Motor neuron (in vitro differentiated cells): ENCODE measurements at places on chromosomes 7 and 10.

- ATAC-seq, result no peak
Observed at GRCh38 chr7:47142169-47142866, 439.6 kb downstream of the TNS3 start.

- ATAC-seq, result no peak
Observed at GRCh38 chr7:113247198-113247597, 128.8 kb upstream of the SMIM30 start.

GRCh38 chr10:99329304-99329553, at the start of gene CNNM1:
TSS of gene CNNM1 (plus strand) at chr10:99329356. CDS start at chr10:99329388, 32 bp downstream.
- ATAC-seq, result peak; percentile 78

GRCh38 chr7:65459438-65459837, 85.8 kb downstream of the ZNF92 start:
- ATAC-seq, result no peak

GRCh38 chr10:60237977-60238758, 151.5 kb downstream of the ANK3 start:
- ATAC-seq, result peak; percentile 69

- ATAC-seq, result no peak
Observed at GRCh38 chr7:131929632-131930031, 373.2 kb upstream of the PODXL start.

GRCh38 chr10:57699944-57700343, 567.8 kb downstream of the IPMK start:
- ATAC-seq, result no peak

DNA sequence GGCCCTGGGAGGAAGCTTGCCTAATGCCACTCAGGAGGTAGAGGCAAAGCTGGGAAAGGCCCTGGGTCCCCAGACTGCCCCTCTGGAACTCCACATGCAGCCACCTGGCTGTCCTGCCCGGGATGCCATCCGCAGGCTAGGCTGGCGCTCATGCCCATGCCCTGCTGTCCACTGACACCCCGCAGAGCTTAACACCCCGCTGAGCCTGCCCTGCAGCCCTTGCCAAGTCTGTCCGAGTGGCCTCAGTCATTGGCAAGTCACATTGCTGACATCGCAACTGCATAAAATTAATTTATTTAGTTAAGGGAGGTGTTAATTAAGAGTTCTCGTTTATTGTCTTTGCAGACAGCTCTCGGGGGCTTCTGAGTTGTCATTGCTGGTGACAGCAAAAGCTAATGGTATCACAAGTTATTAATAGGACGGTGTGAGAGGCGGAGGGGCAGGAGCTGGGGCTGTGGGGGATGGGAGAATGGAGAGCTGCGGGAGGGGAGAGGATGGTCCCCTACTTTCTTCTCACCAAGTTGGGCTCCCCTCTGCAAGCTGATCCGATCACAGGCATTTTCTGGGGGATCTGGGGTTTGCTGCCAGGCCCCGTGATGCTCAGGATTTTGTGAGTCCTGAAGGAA, 55.6 kb upstream of the PCBD1 start:
- no peak for ATAC-seq

GRCh38 chr10:122546242-122546641, 14.3 kb upstream of the DMBT1 start:
- no peak for ATAC-seq

DNA sequence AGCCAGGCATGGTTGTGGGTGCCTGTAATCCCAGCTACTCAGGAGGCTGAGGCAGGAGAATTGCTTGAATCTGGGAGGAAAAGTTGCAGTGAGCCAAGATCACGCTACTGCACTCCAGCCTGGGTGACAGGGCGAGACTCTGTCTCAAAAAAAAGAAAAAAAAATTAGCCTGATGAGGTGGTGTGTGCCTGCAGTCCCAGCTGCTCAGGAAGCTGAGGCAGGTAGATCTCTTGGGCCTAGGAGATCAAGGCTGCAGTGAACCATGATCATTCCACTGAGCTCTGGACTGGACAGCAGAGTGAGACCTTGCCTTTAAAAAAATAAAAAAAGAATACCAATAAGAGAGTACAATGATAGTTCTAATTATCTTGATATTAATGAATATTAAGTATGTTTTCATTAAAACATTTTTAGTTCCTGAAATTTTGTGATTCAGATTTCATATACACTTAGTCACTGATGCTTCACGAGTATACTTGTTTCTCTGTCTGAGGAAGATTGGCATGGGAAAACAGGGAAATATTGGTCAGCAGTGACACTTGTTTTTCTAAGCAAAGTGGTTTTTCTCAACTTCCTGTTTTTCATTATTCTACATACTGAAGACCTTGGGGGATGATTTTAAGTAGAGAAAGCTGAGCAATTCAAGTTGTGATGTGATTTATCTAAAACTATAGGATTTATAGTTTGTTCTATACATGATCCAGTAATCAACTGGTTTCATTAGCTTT, 76.8 kb downstream of the ADK start:
- no peak for ATAC-seq

GRCh38 chr10:112832361-112832878, 117.6 kb upstream of the TCF7L2 start:
- ATAC-seq, result peak; percentile 72

- no peak for ATAC-seq
Observed at GRCh38 chr7:716222-716621, 10.3 kb upstream of the DNAAF5 start.

- no peak for ATAC-seq
Observed at GRCh38 chr10:14673189-14673861, 101.4 kb downstream of the FAM107B start.

GRCh38 chr7:55072251-55072650, 53.4 kb downstream of the EGFR start:
- ATAC-seq, result no peak

DNA sequence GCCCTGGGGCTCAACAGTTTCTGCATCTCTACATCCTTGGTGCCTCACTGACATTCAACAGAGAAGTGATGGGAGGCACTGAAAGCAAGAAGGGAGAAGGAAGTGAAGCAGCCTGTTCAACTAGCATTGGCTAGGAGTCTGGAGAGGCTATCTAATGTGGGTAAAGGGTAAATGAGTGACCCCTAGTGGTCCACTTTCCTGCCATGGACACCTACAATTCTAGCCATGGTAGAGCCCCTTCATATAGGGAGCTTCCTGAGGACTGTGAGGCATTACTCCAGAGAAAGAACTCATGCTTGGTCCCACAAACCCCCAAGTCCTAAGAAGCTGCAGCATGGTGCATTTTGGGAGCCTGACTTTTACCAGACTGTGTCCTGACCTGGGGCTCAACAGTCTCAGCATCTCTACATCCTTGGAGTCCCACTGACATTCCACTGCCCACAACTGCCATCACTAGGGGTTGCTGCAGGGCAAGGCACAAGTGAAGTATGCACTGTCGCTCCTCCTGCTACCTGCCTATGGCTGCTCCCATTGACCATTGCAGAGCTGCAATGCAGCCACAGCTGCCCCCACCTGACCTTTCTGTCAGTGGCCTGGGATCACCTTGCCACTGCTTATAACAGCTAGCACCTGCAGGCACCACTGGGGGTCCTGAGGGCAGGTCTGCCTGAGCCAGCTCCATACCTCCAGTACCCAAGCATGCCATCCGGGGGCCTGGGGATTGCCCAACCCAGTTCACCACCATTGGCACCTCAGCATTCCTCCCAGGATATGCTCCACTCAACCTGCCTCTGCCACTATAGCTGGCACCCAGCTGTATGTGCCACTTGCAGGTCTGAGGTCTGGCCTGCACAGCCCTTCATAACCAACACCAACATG, 44.1 kb upstream of the CDK6 start:
- ATAC-seq, result no peak

GRCh38 chr10:60572511-60573194, 183.0 kb upstream of the ANK3 start:
- ATAC-seq, result peak; percentile 91

DNA sequence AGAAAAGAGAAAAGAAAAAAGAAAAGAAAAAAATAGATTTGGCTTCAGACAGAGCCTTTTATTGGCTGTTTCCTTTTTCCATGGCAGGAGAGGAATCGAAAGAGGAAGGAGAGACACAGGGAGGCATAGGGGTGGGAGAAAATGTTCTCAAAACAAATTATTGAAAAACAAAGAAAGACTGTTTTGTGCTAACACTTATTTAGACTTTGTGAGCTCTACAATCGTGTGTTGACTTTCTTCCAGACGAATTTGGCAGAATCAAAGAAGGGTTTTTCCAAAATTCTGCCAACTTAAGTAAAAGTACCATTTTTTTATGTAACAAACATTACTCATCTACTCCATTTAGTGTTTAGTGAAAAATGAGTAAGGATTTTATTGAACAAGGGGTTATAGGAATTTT, 982.2 kb downstream of the REEP3 start:
- no peak for ATAC-seq

DNA sequence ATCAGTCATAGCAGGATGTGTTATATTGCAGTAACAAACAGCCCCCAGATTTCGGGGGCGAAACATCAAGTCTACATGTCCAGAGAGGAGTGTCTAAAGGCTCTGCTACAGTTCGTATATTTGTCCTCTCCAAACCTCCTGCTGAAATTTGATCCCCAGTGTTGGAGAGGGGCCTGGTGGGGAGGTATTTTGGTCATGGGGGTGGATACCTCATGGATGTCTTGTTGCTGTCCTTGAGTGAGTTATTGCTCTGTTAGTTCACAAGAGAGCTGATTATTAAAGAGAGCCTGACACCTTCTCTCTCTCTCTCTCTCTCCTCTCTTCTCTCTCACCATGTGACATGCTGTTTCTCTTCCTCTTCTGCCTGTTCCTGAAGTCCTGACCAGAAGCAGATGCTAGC, 343.7 kb downstream of the TCERG1L start:
- ATAC-seq, result no peak

DNA sequence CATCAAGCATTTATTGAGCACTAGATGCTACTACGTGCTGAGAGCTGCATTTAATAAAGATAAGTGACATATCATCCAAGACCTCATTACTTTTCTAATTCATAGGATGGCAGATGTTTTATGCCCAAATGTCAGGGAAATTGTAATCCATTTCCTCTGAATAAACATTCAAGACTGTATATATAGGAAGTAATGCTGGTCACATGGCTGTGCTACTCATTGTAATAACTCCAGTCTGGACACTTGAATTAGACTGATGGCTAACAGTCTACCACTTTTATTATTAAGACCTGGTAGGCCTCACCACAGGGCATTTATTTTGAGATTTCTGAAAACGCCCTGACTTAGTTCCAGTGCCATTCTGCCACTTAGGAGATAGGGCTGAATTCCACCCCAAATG, 36.6 kb downstream of the PIK3AP1 start:
- ATAC-seq, result no peak

- ATAC-seq, result no peak
Observed at GRCh38 chr7:151351967-151352366, 10.4 kb downstream of the NUB1 start.

- no peak for ATAC-seq
Observed at GRCh38 chr10:78761311-78761781, 307.4 kb upstream of the ZMIZ1 start.

DNA sequence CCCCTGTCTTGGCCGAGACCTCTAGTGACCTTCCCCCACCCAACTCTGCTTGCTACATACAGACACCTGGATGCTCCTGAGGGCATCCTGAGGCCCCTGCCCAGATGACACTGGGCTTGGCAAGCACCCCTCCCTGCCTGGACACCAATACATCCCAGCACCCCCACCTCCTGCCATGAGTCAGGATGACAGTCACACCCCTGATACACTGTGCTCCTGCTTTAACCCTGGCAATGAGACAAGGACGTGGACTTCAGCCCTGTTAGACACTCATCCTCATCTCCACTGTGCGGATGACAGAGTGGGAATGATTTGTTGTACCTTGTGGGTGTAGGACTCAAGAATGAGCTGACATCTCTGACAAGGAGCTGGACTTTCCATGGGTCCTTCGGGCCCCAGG, 186.3 kb upstream of the ADCY1 start:
- no peak for ATAC-seq

GRCh38 chr7:44287488-44288380, 37.7 kb downstream of the CAMK2B start:
- no peak for ATAC-seq
